Bladder microvascular endothelial cell (primary cell): ENCODE measurements at places on chromosomes 2 and 18. TPM values are rescaled to one million over a fixed set of nuclear protein-coding genes. Genes with fewer than 3 reads are reported as not detected.

Gene TXNDC2
- not detected in 2 replicates for total RNA-seq

Gene IL1B
- 0.25 and 0.32 TPM in 2 replicates for total RNA-seq

Gene LGALSL
- total RNA-seq: 2.9 and 4.3 TPM in 2 replicates

Gene PLEK
- total RNA-seq: 0.06 and 0.16 TPM in 2 replicates

Gene GATA6
- total RNA-seq: 0.44 and 0.49 TPM in 2 replicates

Gene AKAIN1
- not detected in 2 replicates for total RNA-seq

Gene SUPT7L
- total RNA-seq: 9.9 and 20.3 TPM in 2 replicates

Gene SERPINB2
- total RNA-seq: 0.13 and 0.16 TPM in 2 replicates

Gene PREPL
- 11.0 and 33.1 TPM in 2 replicates for total RNA-seq

Gene LINC00305
- not detected in 2 replicates for total RNA-seq

Gene IL37
- total RNA-seq: not detected in 2 replicates

Gene IL18RAP
- total RNA-seq: under 0.01 TPM in 1 of 2 replicates, not detected in the other

Gene ANKRD30B
- total RNA-seq: not detected in 2 replicates

Gene SPR
- total RNA-seq: 32.9 and 43.2 TPM in 2 replicates

Gene RFTN2
- total RNA-seq: 7.8 and 14.2 TPM in 2 replicates

Gene RGPD3
- under 0.01 and 0.19 TPM in 2 replicates for total RNA-seq

Gene MARCHF4
- total RNA-seq: 3.2 and 5.7 TPM in 2 replicates

Gene AFF3
- total RNA-seq: under 0.01 and 0.19 TPM in 2 replicates

Gene GLI2
- under 0.01 TPM in 1 of 2 replicates, not detected in the other for total RNA-seq

Gene ARHGAP25
- total RNA-seq: 10.4 and 11.7 TPM in 2 replicates

Gene PDK1
- 4.7 and 6.7 TPM in 2 replicates for total RNA-seq

Gene TCF23
- not detected in 2 replicates for total RNA-seq

Gene CYBRD1
- total RNA-seq: 22.2 and 28.8 TPM in 2 replicates

Gene VSNL1
- total RNA-seq: not detected in 2 replicates

Gene SLC11A1
- total RNA-seq: 0.13 and 0.16 TPM in 2 replicates

Gene UGT1A6
- total RNA-seq: not detected in 2 replicates

Gene SKA1
- 5.6 and 10.7 TPM in 2 replicates for total RNA-seq

Gene B3GNT2
- total RNA-seq: 22.0 and 26.7 TPM in 2 replicates

Gene ZBTB7C
- under 0.01 TPM in 1 of 2 replicates, not detected in the other for total RNA-seq

Gene BOK
- total RNA-seq: 34.8 and 102 TPM in 2 replicates

Gene MAIP1
- total RNA-seq: 15.4 and 16.8 TPM in 2 replicates

Gene PTPN4
- total RNA-seq: 24.6 and 42.7 TPM in 2 replicates

Gene MGAT5
- 37.2 and 120 TPM in 2 replicates for total RNA-seq

Gene SLC40A1
- 5.0 and 101 TPM in 2 replicates for total RNA-seq

Gene RIT2
- not detected in 2 replicates for total RNA-seq

Gene LRRFIP1
- 134 and 166 TPM in 2 replicates for total RNA-seq

Gene COL3A1
- 5.0 and 22.5 TPM in 2 replicates for total RNA-seq

Gene UGT1A10
- 0.06 TPM in 1 of 2 replicates, not detected in the other for total RNA-seq

Gene ADGRF3
- under 0.01 and 0.06 TPM in 2 replicates for total RNA-seq

Gene EDAR
- not detected in 2 replicates for total RNA-seq

Gene SNRNP200
- 49.4 and 106 TPM in 2 replicates for total RNA-seq

Gene CACNB4
- under 0.01 and 0.38 TPM in 2 replicates for total RNA-seq

Gene SYT4
- not detected in 2 replicates for total RNA-seq

Gene TRPM8
- total RNA-seq: not detected in 2 replicates

Gene MYL1
- total RNA-seq: not detected in 2 replicates

Gene SERPINB5
- total RNA-seq: under 0.01 TPM in 1 of 2 replicates, not detected in the other

Gene ADRA2B
- 0.06 TPM in 1 of 2 replicates, not detected in the other for total RNA-seq

Gene DLGAP1
- total RNA-seq: 3.7 TPM in 1 of 2 replicates, not detected in the other

Gene CD207
- total RNA-seq: 0.16 TPM in 1 of 2 replicates, not detected in the other

Gene DLX1
- total RNA-seq: not detected in 2 replicates

Gene ST8SIA3
- not detected in 2 replicates for total RNA-seq

Gene SERPINB7
- 0.16 TPM in 1 of 2 replicates, not detected in the other for total RNA-seq
